ENCODE measurements at places on chromosomes 2 and 18.
A peak's percentile ranks its signal among the peaks of the same experiment; 100 is the strongest.

DNA sequence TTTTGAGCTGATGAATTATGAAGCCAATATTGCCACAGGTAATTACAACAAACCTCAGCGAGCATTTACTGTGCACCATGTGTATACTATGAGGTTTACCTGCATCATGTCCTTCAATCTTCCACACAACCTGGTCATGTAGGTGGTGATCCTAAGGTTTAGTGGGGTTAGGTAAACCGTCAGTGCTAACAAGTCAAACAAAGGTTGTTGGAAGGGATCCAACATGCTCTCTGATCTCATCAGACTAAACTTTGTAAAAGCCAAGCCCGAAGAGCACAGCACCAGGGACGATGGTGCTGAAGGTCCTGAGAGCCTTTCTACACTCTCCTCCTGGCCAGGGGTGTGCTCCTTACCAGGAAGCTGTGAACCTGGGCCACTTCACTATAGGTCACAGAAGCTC is 29.4 kb downstream of the SH3YL1 start:
- DNase-seq: no peak

DNA sequence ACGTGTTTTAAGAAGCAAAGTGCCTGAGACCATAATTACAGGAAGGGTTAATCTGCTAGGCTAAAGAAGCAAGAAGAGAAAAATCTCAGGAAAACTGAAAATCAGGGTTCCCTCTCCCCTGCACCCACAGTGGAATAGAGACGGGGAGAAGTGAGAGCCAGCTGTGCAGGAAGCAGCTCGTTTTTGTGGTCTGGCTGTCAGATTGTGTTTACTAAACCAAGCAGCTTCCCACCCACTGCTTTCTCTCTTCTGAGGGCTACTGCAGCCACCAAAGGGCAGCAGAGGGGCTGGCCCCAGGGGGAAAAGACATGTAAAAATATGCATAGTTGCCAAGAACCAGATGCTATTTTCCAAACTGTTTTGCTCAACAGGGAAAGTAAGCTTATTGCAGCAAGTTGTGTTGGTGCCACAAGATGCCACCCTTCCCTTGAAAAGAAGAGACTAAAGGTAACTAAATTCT is 72.6 kb upstream of the THUMPD2 start:
- DNase-seq: peak; percentile 48

- DNase-seq: no peak
Measured at GRCh38 chr2:237647176-237648015, 20.0 kb downstream of the LRRFIP1 start.

- peak; percentile 58 for DNase-seq
Measured at GRCh38 chr18:3932276-3932675, 482.3 kb downstream of the TGIF1 start.

- no peak for DNase-seq
Measured at GRCh38 chr2:219629976-219630695, 2.7 kb downstream of the SLC4A3 start.

All from Ammon's horn (tissue), 1 donor.